ENCODE measurements at places on chromosomes 11 and 22.

DNA sequence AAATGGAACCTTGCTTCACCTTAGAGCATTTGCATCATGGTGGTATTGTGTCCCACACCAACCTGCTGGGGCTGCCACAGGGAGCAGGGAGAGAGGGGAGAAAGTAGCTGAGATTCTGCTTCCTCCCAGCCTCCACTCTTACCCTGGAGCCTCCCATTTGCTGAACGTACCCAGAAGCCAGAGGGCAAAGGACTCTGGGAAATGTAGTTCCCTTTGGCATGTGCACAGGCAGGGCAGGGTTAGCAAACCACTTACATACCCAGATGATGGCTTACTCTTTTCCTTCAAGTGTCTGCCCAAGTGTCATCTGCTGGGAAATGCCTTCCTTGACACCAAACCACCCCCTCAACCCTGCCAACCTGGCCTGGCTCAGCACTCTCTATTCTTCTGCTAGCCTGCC, 16.9 kb downstream of the SMIM38 start:
- DNase-seq: no peak

GRCh38 chr11:6687876-6688275, 4.7 kb upstream of the MRPL17 start:
- DNase-seq: no peak

DNA sequence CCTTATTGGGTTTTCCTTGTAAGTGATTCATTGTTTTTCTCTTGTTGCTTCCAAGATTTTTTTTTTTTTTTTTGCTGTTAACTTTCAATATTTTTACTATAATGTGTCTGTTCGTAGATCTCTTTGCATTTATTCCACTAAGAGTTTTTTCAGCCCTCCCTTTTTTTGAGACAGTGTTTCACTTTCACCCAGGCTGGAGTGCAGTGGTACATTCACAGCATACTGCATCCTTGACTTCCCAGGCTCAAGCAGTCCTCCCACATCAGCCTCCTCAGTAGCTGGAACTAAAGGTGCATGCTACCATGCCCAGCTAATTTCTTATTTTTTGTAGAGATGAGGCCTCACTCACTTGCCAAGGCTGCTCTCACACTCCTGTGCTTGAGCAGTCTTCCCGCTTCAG, 1282.0 kb upstream of the CNTN5 start:
- DNase-seq: no peak

- no peak for DNase-seq
These were observed 27.5 kb upstream of the OR9I1 start for GRCh38 chr11:58152781-58153180.

DNA sequence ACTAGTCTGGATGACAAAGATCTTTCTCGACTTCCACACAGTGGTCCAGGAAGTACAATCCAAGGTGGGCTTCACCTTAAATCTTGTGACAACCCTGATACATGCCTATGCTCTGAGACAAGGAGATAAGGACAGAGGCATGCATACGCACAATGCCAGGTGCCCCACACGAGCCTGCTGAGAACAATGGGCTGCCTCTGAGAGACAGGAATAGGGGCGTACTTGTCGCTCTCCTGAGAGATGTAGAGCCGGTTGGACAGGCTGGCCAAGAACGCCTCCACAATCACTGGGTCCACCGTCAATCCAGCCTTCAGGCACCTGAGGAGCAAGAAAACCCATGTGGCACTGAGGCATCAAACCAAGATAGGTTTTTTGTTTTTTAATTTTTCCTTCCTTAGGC, 25.5 kb downstream of the SERPIND1 start:
- no peak for DNase-seq

DNA sequence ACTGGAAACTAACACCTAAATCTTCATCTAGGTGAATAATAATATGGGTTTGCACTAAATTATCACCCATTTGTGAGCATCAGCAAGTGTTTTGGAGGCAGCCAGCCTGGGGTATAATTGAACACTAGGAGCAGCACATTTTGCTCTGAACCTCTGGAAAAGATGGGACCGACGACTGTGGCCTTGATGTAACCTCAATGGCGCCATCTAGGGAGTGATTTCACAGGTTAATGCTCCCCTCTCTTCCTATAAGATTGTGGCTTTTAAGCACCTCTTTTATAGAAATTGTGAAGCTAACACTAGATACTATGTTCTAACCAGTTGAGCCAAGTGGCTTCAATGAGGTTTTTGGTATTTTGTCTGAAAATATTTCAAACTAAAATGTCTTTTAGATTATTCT, 203.7 kb downstream of the NELL1 start:
- DNase-seq: no peak

GRCh38 chr11:59679347-59679746, 10.5 kb upstream of the PATL1 start:
- no peak for DNase-seq

DNA sequence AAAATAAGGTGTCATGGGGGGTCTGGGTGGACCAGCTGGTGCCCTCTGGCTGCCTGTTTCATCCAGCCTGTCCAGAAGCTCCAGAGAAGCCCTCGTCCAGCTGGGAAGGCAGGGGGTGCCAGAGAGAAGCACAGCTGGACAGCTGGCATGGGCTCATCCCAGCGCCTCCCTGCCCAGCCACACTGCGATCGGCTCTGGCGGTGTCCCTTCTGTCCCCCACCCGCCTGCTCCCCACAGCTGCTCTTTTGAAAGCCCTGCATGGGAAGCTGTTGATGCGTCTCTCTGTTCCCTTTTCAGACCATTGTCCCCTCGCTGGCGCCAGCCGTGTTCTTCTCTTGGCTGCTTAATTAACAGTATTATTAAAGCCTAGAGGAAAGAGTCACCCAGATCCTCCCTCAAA, 86.5 kb downstream of the MN1 start:
- DNase-seq: no peak

DNA sequence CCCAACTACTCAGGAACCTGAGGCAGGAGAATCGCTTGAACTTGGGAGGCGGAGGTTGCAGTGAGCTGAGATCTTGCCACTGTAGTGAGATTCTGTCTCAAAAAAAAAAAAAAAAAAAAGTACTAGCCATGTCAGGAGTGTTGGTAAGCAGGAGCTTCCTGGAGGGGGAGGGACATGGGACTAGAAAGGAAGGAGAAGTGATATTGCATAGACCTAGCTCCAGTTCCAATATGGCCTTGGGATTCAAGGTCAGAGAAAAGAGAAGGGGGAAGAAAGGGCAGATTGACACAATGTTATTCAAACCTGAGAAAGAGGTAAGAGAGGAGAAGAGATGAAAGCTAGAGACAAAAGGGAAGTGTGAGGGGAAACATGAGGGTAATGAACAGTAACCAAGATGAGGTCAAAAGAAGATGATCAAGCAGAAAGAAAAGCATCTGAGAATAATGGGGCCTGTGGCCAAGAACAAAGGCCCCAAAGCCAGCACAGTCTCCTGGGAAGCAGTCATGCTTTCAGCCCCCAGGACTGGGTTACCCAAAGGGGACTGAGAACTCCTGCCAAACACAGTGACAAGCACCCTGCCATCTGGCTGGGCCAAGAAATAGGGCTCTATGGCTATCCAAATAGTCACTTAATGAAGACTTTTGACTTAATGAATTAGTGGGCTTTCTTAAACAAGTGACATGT, 51.7 kb upstream of the FTH1 start:
- DNase-seq: no peak

DNA sequence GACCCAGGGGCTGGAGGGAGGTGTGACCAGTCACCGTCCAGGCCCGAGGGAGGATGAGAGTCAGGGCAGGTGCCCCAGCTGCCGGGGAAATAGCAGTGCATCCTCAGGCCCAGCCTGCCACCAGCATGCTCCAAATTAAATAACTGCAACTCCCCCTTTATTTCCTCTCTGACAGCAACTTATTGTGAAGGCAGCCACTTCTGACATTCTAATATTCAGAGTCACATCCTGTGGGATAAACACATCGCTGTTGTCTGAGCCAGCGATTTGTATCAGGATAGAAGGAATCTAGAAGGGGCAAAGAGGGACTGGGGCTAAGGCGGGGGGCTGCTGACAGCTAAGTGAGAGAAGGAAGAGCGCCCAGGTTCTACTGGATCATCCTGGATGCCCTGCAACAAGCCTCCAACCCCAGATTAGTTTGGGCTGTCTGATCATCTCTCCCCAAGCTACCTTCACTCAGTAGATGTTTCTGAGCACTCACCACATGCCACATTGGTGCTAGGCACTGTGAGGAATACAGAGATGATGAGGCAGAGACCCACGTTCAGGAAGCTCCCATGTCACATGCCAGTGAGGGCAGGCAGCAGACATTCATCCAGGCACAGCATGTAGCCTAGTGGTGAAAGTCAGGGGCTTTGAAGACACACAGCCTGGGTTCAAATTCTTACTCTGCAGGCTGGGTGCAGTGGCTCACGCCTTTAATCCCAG, 214.1 kb downstream of the BUD13 start:
- DNase-seq: no peak

- no peak for DNase-seq
These were observed 512.3 kb upstream of the RAG2 start for GRCh38 chr11:37110385-37110784.

- DNase-seq: no peak
These were observed 490.4 kb downstream of the MN1 start for GRCh38 chr22:27310966-27311697.

- DNase-seq: no peak
These were observed 16.9 kb downstream of the CTNND1 start for GRCh38 chr11:57778318-57779037.

DNA sequence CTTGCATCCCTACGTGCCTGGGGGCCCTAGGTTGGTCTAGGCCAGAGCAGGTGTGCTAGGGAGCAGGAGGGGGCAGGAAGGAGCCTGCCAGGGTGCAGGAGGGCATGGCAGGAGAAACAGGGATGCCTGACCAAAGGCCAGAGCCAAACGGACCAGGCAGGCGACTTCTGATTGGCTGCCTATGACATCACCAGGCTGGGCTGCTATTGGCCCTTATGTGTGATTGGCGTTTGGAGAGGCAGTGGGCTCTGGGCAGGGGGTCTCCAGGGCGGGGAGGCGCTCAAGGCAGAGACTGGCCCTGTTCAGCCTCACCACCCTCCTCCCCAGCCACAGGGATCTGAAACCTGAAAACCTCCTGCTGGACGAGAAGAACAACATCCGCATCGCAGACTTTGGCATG, 44.4 kb downstream of the MOB2 start:
- no peak for DNase-seq

DNA sequence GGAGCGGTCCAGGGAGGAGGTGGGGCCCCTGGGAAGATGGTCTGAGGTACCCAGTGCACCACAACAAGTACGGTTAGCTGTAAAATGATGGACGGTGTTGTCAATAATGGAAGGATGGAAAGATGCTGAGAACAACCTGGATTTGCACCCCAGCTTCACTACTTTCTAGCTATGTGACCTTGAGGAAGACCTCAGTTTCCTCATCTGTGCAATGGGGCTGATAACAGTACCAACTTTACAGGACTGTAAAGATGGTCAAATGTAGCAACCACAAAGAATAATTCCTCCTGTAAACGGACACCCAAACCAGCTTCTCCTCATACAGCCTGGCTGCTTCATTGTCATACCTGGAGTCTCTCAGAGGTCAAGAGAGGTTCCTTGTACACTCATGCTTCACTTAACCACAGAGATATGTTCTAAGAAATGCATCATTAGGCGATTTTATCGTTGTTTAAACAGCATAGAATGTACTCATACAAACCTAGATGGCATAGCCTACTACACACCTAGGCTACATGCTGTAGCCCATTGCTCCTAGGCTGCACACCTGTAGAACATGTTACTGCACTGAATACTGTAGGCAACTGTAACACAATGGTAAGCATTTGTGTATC, 65.5 kb upstream of the LMO2 start:
- DNase-seq: no peak

DNA sequence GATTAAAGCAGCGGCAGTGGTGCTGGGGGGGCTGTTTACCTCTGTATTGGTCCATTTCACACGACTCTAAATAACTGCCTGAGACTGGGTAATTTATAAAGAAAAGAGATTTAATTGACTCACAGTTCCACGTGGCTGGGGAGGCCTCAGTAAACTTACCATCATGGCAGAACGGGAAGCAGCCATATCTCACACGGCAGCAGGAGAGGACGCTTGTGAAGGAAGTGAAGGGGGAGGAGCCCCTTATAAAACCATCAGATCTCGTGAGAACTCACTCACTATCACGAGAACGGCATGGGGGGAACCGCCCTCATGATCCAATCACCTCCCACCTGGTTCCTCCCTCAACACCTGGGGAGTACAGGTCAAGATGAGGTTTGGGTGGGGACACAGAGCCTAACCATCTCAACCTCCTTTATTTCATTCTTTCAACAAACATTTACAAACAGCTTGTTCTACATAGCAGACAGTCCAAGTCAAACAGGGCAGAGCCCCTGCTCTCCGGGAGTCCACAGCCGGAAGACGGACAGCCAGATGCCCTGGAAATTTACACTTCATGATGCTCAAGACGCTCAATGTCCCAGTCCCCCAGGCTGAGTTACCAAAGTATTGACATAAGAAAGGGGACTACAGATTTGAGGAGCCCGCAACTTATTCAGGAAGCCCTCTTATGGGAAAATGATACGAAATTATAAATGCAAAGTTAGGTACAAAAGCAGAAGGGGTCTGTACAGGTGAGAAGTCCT, 26.3 kb upstream of the HMGXB4 start:
- no peak for DNase-seq

DNA sequence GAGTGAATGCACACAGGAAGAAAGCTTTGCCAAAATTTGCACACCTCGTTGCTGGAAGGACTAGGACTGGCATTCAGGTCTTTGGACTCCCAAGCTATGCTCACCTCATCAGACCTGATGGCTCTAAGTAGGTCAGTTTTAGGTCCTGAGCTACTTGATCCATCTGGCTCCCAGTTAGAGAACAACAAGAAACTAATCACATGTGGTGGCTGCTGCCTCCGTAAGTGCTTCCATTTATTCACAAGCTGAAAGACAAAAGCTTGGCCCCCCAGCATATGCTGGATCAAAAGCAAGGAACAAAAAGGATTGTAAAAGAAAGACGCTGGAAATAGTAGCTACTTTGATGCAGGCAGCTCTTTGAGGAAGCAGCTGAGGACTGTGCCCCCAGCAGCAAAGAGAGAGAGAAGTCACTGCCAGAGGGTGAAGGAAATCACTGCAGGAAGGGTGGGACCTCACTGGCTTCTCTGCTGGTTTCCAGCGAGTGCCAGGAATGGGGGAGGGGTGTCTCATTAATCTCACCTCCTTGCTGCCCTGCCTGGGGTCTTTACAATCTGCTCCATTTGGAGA, 268.9 kb downstream of the KIRREL3 start:
- no peak for DNase-seq

- no peak for DNase-seq
These were observed 80.6 kb upstream of the SYT13 start for GRCh38 chr11:45366619-45367190.

GRCh38 chr22:22142661-22143060, 101.9 kb upstream of the VPREB1 start:
- no peak for DNase-seq

- DNase-seq: no peak
These were observed 66.5 kb upstream of the PITPNB start for GRCh38 chr22:27985323-27986275.
